CD4-positive, alpha-beta T cell treated with Interleukin-1 beta for 1 hour (primary cell): ENCODE measurements at places on chromosomes 4 and X.

- no peak for DNase-seq
Observed at GRCh38 chr4:11650801-11651596, 222.3 kb upstream of the HS3ST1 start.

- no peak for DNase-seq
Observed at GRCh38 chr4:70380578-70380977, 2.4 kb upstream of the SMR3B start.

GRCh38 chrX:131985526-131986049 is 37.5 kb upstream of the STK26 start:
- peak; percentile 2 for DNase-seq

DNA sequence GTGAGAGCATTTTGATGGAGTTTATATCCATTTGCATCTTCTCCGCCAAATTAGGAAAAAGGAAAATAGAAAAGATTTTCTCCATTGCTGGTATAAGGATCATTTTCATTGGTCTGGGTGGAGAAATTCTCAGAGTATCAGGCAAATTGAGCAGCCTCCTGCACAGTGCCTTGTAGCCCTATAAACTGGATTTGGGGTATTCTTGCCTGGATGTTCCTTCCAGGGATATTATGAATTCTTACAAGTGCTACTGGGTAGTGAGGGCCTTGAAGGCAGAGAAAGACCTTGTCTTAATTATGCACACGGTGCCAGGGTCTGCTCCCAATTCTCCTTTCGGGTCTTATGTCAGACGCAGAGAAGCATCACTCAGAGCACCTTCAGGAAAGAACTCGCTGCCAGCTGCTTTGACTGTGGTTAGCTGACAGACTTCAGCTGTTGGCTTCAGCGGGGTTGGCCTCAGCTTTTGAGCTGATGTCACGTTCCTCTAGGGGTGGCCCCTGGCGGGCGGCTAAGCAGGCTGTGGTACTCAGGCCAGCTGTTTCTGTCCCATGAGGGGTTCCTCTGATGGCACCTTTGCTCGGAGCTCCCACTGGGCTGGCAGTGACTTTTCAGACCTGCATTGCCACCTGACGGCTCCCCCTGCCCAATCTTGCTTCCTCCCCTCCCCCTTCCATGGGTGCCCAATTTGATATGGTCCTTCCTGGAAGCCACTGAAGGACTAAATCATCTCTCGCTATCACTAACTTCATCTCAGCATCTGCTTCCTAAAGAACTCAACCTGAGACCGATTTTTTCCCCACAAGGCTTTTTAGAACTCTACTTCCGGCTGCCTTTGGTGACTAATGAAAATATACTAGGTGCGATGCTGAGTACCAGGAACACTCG is 519.5 kb downstream of the BCOR start:
- peak; percentile 28 for DNase-seq

- DNase-seq = no peak
Observed at GRCh38 chr4:42488554-42488953, 91.3 kb downstream of the SHISA3 start.

- DNase-seq = no peak
Observed at GRCh38 chrX:146433771-146434170, 375.8 kb upstream of the CXorf51B start.

GRCh38 chr4:121449416-121449815 is 68.6 kb upstream of the QRFPR start:
- DNase-seq = no peak
